Activated naive CD4-positive, alpha-beta T cell treated with anti-CD3 and anti-CD28 coated beads, Interleukin-2, amount 10 ng/mL, durations not matched to agents 7 days and 5 days (primary cell): ENCODE measurements at places on chromosomes 13 and 19.

DNA sequence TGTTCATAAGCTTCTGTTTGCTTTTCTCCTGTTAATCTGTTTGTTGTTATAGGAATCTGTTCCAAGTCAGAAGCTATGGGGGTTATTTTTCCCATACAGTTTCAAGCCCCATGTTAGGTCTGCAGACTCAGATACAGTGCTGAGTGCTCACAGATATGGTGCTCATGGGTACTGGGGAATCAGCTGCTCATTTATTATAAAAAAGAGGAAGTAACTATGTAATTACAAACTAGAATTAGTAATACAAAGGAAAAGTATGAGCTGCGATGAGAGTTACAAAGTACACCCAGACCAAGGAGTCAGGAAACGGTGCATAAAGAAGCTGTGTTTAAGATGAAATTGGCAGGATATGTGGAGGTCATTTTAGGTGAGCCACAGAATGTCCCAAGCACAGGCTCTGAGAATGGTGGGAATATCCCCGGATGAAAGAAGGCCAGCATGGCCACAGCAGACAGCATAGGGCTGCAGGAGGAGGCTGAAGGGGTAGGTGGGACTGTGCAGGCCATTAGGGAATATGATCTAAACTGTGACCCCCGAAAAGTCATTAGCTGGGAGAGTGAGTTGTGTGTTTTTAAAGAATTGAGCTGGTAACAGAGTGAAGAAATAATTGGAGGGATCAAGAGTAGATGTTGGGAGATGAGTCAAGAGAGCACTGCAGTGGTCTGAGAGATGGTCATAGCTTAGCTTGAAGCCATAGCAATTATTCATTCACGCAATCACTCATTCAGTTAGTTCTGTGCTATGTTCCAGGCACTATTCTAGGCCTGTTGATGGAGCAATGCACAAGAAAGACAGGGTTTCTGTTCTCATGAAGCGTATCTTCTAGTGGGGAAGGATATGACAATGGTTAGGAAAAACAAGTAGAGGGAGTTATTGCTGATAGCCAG, 177.4 kb upstream of the UBL3 start:
- H3K4me3 ChIP-seq: no peak overlapping the region
- no peak overlapping the region for H3K27ac ChIP-seq
- DNase-seq: no peak

DNA sequence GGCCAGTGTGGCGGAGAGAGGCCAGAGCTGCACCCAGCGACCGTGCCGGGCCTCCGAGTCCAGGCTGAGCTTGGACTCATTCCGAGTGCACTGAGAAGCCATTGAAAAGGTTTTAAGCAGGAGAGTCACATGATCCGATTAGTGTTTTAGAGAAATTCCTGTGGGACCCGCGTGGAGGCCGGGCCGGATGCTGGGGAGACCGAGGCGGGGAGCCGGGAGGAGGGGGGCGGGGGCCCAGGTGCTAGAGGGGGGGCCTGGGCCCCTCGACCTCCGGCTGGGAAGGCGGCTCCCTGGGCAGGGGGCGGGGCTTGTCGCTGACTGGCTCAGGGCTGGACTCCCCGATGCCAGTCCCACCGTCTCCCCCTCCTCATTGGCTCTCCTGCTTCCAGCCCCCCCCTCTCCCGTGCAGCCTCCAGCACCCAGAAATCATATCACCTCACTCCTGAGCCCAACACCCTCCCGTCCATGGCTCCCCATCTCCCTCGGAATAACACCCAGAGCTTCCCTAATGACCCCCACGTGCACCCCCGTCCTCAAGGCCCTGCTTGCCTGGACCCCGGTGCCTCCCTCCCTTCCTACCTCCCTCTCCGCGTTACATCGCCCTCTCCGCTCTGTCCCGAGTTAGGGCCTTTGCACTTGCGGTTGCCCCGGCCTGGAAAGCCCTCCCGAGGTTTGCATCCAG, 5.2 kb upstream of the ZNF579 start:
- peaks cover 30% of the 10 kb centered on the region for H3K4me1 ChIP-seq
- H3K36me3 ChIP-seq: no peaks in the 10 kb centered on the region
- DNase-seq: peak; percentile 50
- H3K27me3 ChIP-seq: peaks cover 38% of the 10 kb centered on the region

GRCh38 chr13:76799696-76800095, 86.5 kb downstream of the KCTD12 start:
- no peaks in the 10 kb centered on the region for H3K27me3 ChIP-seq
- no peak overlapping the region for H3K27ac ChIP-seq
- no peak overlapping the region for H3K4me3 ChIP-seq
- no peaks in the 10 kb centered on the region for H3K4me1 ChIP-seq
- no peak for DNase-seq
- no peaks in the 10 kb centered on the region for H3K36me3 ChIP-seq

DNA sequence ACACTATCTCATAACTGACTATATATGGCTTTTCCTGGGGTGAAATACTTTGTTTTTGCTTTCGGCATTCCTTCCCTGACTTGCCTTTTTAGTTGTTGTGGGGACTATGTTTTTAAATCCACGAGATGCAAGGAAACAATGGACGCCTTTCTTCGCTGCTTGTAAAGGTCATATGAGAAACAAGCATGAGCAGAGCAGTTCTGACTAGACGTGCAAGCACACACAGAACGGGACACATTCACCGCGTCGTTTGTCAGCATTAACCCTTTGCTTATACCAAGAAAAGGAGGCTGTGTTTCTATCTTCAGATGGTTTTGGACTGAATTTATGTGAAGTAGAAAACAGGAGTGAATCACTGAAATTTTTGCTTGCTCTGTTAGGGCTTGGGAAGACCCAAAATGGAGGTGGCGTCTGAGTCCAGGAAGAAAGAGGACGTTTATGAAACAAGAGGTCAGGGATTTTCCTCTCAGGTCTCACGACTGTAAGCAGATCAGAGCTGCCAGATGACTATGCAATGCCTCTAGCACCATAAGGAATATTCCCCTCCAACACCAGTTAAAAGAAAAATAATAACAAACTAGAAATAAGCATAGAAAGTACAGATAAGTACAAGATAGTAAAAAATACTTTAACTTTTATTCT, 358.9 kb downstream of the DLEU7 start:
- DNase-seq: no peak
- H3K4me1 ChIP-seq: no peaks in the 10 kb centered on the region
- H3K27me3 ChIP-seq: peaks cover 16% of the 10 kb centered on the region
- no peak overlapping the region for H3K4me3 ChIP-seq
- H3K27ac ChIP-seq: no peak overlapping the region

GRCh38 chr19:50897612-50898011, 13.6 kb downstream of the KLK4 start:
- no peak overlapping the region for H3K4me3 ChIP-seq
- H3K27ac ChIP-seq: no peak overlapping the region
- no peak for DNase-seq
- no peaks in the 10 kb centered on the region for H3K4me1 ChIP-seq
- no peaks in the 10 kb centered on the region for H3K36me3 ChIP-seq

- no peak overlapping the region for H3K4me3 ChIP-seq
- DNase-seq: no peak
- H3K4me1 ChIP-seq: no peaks in the 10 kb centered on the region
- H3K36me3 ChIP-seq: no peaks in the 10 kb centered on the region
- H3K27ac ChIP-seq: no peak overlapping the region
Observed at GRCh38 chr19:3403489-3404323, 37.3 kb downstream of the NFIC start.

DNA sequence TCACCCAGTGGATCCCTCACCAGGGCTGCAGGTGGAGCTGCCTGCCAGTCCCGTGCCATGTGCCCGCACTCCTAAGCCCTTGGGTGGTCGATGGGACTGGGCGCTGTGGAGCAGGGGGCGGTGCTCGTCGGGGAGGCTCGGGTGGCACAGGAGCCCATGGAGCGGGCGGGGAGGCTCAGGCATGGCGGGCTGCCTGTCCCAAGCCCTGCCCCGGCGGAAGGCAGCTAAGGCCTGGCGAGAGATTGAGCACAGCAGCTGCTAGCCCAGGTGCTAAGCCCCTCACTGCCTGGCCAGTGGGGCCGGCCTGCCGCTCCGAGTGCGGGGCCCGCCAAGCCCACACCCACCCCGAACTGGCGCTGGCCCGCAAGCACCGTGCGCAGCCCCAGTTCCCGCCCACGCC, 16.8 kb upstream of the B3GLCT start:
- H3K4me1 ChIP-seq: no peaks in the 10 kb centered on the region
- no peak for DNase-seq
- no peak overlapping the region for H3K4me3 ChIP-seq
- H3K27ac ChIP-seq: no peak overlapping the region
- no peaks in the 10 kb centered on the region for H3K36me3 ChIP-seq
- peaks cover 5% of the 10 kb centered on the region for H3K27me3 ChIP-seq

DNA sequence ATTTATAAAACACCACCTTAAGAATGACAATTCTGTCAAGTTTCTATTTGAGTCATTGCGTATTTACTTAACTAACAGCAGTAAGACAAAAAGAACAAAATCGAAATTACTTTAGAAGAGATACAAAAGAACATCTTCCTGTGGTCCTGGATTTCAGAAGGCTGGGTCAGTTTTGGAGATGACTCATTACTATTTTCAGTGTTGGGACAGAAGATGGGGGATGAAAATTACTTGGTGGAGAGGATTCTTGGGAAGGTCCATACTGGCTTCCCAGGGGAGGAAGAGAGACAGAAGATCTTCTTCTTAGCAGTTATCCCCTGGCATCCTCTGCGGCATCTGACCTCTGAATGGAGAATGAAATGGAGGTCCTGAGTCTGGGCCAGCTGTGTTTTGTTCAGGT, 33.5 kb upstream of the CSNK1A1L start:
- no peak overlapping the region for H3K4me3 ChIP-seq
- DNase-seq: no peak
- no peaks in the 10 kb centered on the region for H3K4me1 ChIP-seq
- H3K36me3 ChIP-seq: no peaks in the 10 kb centered on the region

- no peaks in the 10 kb centered on the region for H3K27me3 ChIP-seq
- H3K27ac ChIP-seq: no peak overlapping the region
- peaks cover 2% of the 10 kb centered on the region for H3K4me1 ChIP-seq
Observed at GRCh38 chr19:21158523-21159135, 16.8 kb downstream of the ZNF431 start.

GRCh38 chr19:1357531-1358109, 26.1 kb upstream of the NDUFS7 start:
- H3K27ac ChIP-seq: no peak overlapping the region
- H3K4me1 ChIP-seq: peaks cover 31% of the 10 kb centered on the region

DNA sequence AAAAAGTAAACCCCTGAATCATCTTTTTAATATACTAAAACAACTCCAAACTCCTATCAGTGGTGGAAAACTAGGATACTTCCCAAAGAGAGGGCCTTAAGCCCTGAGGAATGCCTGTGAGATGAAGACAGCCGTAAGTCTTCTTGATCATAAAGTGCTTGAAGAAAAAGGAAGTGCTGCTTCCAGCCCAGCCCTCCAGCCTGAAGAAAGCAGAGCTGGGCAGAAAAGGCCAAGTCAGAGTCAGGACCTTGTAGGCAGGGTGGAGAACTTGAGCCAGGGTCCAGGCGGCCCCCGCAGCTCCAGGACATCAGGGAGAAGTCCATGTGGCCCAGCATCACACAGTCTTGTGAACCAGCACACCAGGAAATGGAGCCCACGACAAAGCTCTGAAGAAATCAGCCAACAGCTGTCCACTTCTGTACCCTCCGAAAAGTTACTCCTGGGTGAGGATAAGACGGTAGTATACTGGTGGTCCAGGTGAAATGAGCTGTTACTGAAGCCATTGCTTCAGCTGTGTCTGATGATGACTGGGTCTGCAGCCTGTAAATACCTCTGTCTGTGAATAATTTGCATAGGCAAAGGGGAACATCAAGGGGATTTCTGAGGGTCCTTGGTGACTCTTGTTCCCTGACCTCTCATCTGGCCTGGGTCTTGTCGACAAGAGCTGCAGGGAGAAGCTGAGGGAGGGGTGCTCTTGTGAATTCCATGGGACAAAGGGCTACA, 18.7 kb upstream of the CRYL1 start:
- no peak overlapping the region for H3K4me3 ChIP-seq
- H3K4me1 ChIP-seq: peaks cover 9% of the 10 kb centered on the region
- H3K36me3 ChIP-seq: no peaks in the 10 kb centered on the region
- H3K27ac ChIP-seq: no peak overlapping the region

DNA sequence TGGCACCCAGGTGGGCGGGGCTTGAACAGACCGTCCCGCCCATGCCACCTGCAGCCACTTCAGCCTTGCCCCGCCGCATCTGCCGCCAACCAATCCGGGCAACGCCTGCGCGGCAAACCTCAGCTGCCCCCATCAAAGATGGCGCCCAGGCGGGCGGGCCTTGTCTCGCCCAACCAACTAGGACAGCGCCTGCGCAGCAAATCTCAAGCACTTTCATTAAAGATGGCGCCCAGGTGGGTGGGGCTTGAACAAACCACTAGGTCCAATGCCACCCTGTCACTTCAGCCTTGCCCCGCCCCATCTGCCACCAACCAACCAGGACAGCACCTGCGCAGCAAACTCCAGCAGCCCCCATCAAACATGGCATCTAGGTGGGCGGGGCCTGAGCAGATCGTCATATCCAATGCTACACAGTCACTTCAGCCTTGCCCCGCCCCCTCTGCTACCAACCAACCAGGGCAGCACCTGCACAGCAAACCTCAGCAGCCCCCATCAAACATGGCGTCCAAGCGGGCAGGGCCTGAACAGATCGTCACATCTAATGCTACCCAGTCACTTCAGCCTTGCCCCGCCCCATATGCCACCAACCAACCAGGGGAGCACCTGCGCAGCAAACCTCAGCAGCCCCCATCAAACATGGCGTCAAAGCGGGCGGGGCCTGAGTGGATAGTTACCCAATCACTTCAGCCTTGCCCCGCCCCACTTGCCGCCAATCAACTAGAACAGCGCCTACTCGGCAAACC, 1.4 kb downstream of the PEG3 start:
- H3K36me3 ChIP-seq: peaks cover 10% of the 10 kb centered on the region
- H3K27ac ChIP-seq: peak overlapping the region; percentile 33
- no peaks in the 10 kb centered on the region for H3K4me1 ChIP-seq

DNA sequence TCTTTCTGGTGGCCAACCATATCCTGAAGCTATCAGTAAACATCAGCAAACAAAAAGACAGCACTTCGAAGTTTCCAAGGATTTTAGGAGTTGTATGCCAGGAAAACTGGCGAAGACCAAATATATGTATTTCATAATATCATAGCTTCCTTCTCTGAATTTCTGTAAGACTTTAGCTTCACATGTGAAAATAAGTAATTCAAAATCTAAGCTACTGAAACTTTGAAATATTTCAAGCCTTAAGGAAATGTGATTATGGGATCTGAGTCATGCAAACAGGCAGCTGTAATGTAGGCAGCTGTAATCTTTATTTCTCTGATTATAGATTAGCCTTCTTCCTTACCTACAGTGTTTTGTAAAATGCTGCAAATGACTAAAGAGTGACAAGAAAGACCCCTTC, 70.7 kb upstream of the ANKRD10 start:
- H3K4me3 ChIP-seq: no peak overlapping the region
- DNase-seq: no peak
- no peaks in the 10 kb centered on the region for H3K36me3 ChIP-seq
- H3K27ac ChIP-seq: no peak overlapping the region
- no peaks in the 10 kb centered on the region for H3K4me1 ChIP-seq
